ENCODE measurements at places on chromosomes 16 and 17.

- DNase-seq = no peak
These were observed 17.1 kb downstream of the PMP22 start for GRCh38 chr17:15247891-15248529.

GRCh38 chr17:31523862-31524730 lies 132.6 kb downstream of the RAB11FIP4 start:
- no peak for DNase-seq

DNA sequence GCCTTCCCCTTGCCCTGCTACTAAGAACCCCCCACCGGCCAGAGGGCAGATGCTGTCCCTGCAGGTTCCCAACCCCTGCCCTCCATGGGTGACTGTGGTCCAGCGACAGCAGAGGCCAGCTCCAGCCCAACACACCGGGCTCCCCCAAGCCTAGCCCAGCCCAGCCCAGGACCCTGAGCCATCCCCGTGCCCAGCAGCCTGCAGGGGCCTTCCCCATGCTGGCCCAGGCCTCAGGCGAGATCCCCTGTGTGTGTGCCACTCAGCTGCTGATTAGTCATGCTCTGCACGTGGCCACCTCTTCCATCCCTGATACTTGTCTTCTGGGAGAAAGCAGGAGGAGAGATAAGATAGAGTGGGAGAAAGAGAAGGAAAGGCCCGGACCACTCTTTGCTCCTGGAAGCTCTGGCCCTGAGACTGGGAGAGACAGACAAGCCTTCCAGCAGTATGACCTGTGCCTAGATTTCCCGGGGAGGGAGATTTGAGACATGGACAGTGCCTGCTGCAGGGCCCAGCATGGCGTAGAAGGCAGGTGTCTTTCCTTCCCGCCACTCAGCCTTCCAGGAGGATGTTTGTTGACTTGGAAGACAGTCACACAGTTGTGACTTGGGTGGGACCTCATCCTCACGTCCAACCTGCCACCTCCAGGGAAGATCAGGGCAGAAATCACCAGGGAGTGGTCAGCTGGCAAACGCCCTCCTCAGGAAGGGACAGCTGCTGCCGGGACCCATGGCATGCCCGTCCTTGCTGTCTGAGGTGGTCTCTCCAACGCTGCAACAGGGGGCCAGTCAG lies 41.3 kb upstream of the RASD1 start:
- DNase-seq = no peak

DNA sequence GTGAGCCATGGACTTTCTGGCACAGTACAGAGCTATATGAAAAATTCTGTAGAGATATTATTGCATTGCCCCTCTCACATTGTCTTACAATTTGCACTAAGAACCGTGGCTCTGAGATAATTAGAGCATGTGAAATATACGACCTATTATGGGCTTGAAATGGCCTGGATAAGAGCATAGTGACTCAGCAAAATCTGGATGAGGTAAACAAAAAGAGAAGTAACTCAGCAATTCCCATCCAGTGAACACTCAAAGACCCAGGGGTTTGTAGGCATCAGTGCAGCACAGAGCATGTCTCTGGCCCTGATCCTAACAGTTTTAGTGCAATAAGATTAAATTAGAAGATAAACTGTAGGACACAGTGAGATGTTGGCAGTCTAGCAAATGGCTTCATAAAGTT lies 317.2 kb upstream of the MYOCD start:
- DNase-seq = no peak

GRCh38 chr16:508884-509736 lies 18.4 kb upstream of the CAPN15 start:
- DNase-seq = no peak

GRCh38 chr16:11354407-11354732 lies 9.1 kb downstream of the RMI2 start:
- DNase-seq = no peak

DNA sequence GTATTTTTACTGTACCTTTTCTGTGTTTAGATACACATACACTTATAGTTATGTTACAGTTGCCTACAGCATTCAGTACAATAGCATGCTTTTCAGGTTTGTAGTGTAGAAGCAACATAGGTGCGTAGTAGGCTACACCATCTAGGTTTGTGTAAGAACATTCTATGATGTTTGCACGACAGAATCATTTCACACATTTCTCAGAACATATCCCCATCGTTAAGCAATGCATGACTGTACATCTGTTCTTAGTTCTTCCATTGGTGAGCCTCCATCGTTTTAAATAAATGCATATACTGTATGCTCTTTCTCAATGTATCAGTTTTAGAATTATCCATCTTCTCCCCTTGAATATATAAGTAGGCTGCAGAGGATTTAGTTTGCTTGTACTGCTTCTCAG lies 122.6 kb downstream of the PITPNC1 start:
- DNase-seq = no peak

GRCh38 chr17:17359271-17359670 lies 56.1 kb downstream of the NT5M start:
- DNase-seq = no peak

GRCh38 chr16:1823821-1824220 lies 2.8 kb downstream of the HAGH start:
- DNase-seq = peak; percentile 11

- no peak for DNase-seq
These were observed 8.3 kb upstream of the PSMD3 start for GRCh38 chr17:39972271-39972670.

DNA sequence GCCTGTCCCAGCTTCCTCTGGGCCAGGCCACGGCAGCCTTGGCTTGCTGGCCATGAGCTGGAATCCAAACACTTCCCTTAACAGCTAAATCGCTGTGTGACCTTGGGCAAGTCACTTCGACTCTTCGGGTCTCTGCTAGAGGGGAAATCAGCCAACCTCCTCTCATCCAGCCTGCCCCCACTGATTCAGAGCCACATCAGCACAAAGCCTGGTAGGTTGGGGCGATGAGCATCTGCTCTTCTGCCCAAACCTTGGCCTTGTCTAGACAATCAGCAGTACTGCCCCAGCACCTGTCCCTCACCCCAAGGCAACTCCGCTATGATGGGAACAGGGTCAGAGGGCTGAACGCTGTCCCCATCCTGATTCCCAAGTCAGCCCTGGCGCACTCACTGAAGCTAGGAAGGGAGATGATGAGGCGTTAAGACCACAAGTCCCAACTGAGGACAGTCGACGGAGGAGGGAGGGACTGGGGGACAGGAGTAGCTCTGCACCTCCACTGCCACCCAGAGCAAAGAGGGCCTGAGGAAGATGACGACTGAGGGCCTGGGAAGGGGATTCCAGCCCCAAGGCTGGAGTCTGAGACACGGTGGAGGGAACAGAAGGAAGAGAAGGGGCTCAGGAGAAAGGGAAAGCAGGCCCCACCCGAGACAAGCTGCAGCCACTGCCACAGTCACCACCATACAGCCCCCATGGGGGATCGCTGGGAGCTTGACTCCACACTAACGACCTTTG lies 1.3 kb downstream of the CLUH start:
- DNase-seq = no peak

DNA sequence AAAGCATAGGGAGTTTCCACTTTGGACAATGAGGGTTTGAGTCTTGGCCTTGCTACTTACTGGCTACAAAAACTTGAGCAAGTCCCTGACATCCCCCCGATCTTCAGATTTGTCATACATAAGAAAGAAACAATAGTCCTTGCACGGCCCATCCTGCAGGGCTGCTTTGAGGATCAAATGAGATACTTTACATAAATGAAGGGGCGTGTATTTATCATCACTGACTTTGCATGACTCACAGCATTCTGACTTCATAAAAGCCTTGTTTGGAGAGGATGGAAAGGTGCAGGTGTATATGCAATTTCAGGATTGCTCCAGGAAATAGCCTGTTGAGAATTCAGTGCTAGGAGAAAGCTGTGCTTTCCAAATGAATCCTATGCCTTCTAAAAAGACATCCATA lies 465.0 kb upstream of the MAF start:
- DNase-seq = no peak

DNA sequence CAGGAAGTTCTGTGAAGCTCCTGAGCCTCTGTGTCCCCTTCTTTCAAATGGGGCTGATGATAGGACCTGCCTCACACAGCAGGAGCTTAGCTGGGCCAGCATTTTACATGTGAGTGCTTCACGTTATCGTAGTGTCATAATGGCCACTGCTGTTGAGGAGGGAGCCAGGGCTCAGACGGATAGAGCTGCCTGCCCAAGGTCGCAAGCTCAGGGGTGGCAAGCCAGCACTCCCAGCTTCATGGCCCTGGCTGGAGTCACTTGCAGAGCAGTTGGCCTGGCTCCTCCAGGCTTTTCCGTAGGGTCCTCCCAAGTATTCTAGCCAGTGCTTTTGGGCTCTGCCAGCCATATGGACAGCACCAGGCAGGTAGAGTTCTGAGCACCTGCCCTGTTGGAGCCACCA lies 115.1 kb downstream of the SOCS1 start:
- no peak for DNase-seq

- DNase-seq = no peak
These were observed 1.0 kb downstream of the TELO2 start for GRCh38 chr16:1494129-1494640.

DNA sequence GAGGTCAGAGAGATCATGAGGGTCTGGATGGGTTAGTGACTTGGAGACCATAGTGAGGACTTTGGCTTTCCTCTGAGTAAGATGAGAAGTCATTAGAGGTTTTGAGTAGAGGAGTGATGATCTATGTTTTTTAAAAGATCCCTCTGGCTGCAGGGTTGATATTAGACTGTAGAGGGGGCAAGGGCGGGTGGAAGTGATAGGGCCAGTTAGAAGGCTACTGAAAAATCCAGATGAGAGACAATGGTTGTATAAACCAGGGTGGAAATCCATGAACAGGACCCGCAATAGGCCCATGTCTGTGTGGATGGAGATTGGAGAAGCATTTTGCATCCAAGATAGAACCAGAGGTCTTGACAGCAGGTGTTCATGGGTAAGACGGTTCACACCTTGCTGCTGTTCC lies 9.8 kb downstream of the ITGAL start:
- no peak for DNase-seq

- DNase-seq = no peak
These were observed 24.6 kb upstream of the EIF1 start for GRCh38 chr17:41664172-41664457.

- no peak for DNase-seq
These were observed 27.1 kb downstream of the GINS3 start for GRCh38 chr16:58419241-58419990.

GRCh38 chr17:68910789-68911431 lies 44.3 kb downstream of the ABCA8 start:
- no peak for DNase-seq
